ENCODE measurements at places on chromosomes 2 and 18.

GRCh38 chr2:207221731-207222130 is 56.0 kb upstream of the KLF7 start:
- DNase-seq = no peak

DNA sequence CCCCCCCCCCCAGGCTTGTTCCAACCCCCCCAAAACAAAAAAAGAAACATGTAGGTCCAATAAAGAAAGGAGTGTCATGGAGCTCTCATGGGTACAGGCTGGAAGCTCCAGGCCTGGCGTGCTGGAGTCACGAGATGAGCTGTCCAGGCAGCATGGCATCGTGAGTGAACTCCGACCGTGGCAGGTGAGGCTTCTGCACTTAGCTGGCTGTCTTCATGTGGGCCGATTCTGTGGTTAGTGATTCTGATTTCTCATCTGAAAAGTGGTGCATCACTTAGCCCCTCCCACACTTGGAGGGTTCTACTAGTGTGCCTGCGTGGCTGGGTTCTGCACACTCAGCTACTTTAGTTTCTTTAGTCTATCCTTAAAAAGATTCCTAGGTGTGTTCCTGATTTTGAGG is 126.4 kb upstream of the MGAT5 start:
- DNase-seq = no peak

GRCh38 chr18:78563110-78563509 is 416.5 kb upstream of the SALL3 start:
- no peak for DNase-seq

DNA sequence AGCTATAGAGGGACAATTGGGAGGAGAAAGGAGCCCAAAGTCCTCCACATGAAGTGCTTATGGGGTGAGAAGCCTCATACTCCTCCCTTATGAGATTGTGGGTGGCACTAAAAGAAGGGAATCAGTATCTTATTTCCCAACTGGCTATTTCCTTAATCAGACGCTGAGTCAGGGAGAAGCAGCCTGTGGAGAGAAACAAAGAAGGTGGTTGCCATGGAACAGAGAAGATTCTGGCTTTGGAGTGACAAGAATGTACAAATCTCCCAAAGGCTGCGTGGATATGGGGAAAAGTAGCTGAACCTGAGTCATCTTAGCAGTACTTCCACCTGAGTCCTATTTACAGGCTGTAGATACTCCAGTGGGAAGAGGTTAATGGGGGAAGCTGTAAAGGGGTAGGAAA is 115.8 kb upstream of the CWC22 start:
- DNase-seq = no peak

DNA sequence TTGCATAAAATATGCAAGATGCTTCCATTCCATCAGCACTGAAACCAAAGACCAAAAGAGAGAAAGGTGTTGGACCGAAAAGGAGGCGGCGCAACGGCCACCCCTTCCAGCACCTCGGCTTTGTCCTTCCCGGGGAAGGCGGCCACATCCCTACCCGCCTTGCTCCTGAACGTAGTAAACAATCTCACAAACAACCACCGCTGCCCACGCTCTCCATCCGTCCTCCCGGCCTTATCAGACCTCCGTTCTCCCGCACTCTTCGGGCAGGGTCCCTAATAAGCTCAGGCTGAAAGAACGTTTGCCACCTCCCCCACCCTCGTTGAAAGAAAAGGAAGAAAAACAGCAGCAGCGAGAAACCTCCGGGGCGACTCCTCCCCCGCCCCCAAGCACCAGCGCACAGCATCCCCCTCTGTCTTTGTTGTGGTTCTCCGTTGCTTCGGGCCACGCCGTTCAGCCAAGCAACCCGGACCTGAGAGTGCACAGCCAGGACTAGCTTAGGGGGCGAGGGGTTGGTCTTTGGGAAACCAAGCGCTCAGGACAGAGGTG is 4.4 kb downstream of the EVX2 start:
- DNase-seq = peak; percentile 70

Measured in GM23338 (cell line).